ENCODE measurements at places on chromosomes 2 and 18. TPM values are rescaled to one million over a fixed set of nuclear protein-coding genes. Genes with fewer than 3 reads are reported as not detected.

The AQP12A gene
- not detected for total RNA-seq

The PROKR1 gene
- not detected for total RNA-seq

The ZNF385B gene
- not detected for total RNA-seq

The ACVR1C gene
- 5.2 TPM for total RNA-seq

The COA5 gene
- 24.6 TPM for total RNA-seq

The TFCP2L1 gene
- 0.54 TPM for total RNA-seq

The SGO2 gene
- 1.7 TPM for total RNA-seq

The LRRTM4 gene
- total RNA-seq, result not detected

The GALNT3 gene
- 2.8 TPM for total RNA-seq

The FLACC1 gene
- 8.0 TPM for total RNA-seq

The KCNF1 gene
- not detected for total RNA-seq

DNA sequence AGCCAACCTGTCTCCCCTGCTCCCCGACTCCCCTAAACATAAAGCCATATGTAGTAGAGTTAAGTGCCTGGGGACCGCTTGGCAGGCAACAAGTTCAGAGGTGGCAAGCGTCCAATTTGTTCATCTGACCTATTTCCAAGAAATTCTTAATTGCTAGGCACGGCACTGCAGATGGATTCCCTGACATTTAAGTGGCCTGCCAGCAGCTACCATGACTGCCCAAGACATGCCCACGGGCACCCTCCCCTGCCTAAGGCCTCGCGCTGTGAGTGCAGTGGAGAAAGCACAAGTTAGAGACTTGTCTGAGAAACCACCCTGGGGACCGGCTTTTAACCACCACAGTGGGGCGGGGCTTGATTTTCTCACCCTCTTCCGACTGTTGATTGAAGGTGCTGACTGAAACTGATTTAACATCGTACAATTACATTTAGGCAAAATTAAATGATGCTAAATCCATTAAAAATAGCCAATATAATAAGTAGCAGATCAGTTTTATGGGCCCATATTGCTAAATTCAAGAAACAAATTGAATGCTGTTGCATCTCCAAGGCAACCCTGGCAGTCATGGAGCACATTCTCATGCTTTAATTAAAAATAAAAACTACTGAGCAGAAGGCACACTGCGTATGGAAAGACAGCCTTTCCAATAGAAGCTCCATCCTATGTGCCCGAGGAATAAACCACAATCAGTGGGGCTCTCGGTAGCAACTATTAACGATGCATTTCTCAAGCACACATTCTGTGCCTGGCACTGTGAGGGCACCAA, 163.6 kb upstream of the ACAA2 start:
- no peak for DNase-seq

DNA sequence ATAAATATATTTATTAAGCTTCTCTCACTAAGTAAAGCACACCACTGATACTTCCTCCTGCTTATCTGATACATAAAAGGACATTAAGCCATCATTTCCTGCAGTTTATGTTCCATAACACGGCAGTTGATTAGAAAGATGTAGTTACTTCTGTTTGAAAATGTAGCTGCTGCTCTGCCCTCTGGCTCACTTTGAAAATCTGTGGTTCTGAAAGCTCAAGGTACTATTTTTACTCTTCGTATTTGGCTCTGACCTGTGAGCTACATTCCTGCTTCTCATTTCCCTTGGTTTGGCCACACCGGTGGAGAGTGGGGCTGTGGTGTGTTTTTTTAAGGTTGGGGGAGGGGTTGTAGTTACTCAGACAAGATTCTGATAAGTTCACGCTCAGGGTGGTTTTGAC, 12.8 kb upstream of the TTN start:
- no peak for DNase-seq

DNA sequence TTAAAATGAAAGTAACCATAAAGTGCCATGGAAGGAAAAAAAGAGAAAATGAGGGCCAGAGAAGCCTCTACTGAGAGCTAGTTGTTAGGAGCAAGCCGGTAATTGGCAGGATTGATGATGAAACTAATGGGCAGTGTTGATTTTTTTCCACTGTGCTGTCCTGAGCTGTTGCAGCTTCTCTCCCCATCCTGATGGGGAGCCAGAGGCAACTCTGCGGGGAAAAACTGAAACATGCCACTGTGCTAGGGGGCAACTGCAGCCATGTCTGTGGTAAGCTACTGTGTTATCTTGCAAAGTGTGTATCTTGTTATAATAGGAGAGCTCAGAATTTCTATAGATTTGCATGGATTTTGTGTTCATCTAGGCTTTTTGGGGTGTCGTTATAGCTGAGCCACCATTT, 487.9 kb downstream of the STK39 start:
- DNase-seq, result no peak

GRCh38 chr2:26752656-26753055, 11.4 kb upstream of the SLC35F6 start:
- no peak for DNase-seq

DNA sequence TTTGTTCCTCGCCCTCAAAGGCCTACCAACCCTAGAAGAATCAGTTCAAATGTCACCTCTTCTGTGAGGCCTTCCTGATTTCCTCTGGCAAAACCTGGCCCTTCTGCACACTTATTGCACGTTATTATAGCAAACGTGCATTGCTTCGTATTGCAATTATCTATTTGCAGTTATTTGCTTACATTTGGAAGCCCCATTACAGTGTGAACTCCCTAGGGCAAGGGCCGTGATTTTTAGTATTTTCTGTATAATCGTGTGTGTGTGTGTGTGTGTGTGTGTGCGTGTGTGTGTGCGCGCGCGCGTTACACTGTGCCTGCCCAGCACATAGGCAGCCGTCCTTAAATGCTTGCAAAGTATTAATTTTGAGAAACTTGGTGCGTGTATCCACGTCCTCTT, 460 bp upstream of the SEMA4F start:
- DNase-seq, result no peak

DNA sequence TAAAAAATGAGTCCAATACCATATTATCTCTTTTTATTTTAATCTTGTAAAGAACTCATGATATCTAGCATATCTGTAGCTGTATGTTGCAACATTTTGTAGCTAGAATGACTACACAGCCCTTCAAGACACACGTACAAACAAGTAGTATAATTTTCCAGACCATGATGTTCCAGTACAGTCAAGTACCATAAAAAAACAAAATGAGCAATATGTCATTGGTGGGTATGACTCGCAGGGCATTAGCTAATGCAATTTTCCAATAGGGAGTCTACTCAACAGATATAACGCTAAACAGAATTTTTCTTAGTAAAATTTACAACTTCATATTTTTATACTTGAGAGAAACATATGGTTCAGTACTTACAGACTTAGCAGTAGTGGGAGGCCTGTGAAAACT, 53.6 kb upstream of the UGP2 start:
- no peak for DNase-seq

GRCh38 chr2:9652898-9653479, 22.2 kb upstream of the YWHAQ start:
- no peak for DNase-seq

GRCh38 chr2:232328032-232328422, 50.5 kb upstream of the ALPP start:
- DNase-seq, result no peak

- no peak for DNase-seq
These were observed 19.4 kb downstream of the TEX44 start for GRCh38 chr2:231612109-231612455.

DNA sequence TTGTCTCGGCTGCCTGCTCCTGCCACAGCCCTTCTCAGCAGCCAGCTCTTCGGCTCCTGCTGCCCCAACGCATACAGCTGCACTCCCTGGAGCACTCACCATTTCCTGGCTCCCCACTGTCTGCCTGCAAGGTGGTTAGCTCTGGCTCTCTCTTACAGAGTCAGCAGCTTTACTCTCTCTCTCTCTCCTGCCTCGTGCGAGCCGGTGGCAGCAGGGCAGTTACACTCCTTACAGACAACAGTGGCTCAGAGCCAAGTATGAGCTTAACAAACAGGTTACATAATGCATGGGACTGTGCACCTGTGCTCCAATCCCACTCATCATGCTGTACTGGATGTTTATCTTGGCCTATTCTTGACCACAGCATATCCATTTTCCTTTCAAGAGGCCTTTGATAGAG, 47.4 kb upstream of the DNAJC10 start:
- DNase-seq, result no peak

DNA sequence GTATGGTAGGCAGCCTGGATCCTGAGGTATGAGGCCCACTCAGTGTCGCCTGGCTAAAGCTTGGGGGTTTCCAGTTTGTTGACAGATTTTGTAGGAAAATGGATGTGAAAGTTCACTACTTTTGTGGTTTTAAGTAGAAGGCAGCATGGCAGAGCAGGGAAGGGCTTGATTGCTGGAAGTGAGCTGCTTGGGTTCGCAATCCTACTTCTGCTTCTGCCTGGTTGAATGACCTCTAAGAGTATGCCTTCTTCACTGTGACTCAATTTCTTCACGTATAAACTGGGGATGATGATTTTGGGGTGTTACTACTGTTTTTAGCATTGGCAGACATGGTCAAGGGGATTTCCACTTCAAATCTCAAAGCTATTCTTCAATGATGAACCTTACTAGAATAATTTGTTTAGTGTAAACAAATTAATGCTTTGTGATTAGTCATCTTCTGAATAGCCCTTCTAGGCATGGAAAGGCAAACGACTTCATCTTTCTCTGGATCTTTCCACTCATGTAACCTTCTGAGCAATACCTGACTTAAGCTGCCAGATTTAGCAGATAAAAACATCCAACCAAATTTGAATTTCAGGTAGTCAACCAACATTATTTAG, 13.2 kb downstream of the BMP10 start:
- DNase-seq, result no peak

DNA sequence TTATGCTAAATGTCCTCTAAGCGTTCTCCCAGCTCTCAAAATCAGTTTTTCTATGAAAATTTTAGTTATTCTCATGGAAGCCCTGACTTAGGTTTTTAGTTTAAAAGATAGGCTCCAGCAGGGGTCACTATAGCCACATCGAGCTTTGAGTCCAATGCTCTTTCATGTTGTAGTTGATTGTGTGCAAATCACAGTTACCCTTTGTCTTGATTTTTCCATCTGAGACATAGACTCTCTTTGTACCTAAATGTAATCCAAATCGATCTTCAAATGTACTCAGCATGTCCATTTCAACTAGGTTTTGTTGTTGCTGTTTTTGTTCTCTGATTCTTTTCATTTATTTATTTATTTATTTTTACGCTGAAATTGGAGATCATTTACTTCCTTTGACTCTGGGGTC, 26.4 kb upstream of the MSTN start:
- DNase-seq, result no peak

- DNase-seq, result no peak
These were observed 96.1 kb downstream of the RBMS1 start for GRCh38 chr2:160397530-160397865.

DNA sequence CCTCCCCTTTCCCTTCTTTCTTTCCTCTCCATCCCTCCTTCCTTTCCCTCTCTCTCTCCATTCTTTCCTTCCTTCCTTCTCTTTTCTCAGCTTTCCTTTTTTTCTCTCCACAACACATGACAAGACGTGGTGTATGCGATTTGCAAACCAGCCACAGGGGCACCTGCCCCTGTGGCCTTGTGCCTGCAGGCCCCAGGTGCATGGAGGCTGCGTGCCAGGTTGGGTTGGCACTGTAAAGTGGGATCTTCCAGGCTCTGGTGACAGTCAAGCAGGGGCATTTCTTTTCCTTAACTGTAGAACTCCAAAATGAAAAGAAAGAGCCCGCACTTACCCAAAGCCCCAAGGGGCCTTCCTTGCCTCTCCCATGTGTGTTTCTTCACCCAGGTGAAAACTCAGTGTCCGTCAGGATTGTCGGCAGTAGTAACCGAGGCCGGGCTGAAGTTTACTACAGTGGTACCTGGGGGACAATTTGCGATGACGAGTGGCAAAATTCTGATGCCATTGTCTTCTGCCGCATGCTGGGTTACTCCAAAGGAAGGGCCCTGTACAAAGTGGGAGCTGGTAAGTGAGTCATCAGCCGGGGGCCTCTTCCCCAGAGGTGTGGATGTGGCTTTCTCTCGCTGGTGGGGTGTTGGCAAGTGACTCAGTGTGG, 50.9 kb downstream of the MARCO start:
- no peak for DNase-seq

DNA sequence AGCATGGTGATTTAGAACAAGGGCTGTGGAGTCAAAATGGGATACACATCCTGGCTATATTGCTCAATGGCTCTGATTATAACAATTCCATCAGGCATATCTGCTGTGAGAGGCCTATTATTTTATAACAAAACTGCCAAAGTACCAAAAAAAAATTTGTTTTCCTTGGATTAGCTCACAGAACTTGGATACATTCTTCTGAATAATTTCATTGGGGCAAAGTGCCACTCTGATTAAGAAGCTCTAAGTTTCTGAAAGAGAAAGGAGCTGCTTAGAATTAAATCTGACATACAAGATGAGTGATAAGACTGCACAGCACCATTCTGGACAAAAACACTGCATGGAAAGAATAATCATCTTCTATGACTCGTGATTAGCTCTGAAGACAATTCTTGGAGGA, 85.7 kb downstream of the SMC6 start:
- DNase-seq, result no peak

- DNase-seq, result no peak
These were observed 86.9 kb upstream of the MGAT5 start for GRCh38 chr2:134167015-134167414.

- DNase-seq, result no peak
These were observed 2.8 kb upstream of the STEAP3 start for GRCh38 chr2:119220720-119221301.

- no peak for DNase-seq
These were observed 32.3 kb downstream of the ADI1 start for GRCh38 chr2:3487028-3487425.

- no peak for DNase-seq
These were observed 260.6 kb upstream of the LINC00305 start for GRCh38 chr18:64409511-64409910.

DNA sequence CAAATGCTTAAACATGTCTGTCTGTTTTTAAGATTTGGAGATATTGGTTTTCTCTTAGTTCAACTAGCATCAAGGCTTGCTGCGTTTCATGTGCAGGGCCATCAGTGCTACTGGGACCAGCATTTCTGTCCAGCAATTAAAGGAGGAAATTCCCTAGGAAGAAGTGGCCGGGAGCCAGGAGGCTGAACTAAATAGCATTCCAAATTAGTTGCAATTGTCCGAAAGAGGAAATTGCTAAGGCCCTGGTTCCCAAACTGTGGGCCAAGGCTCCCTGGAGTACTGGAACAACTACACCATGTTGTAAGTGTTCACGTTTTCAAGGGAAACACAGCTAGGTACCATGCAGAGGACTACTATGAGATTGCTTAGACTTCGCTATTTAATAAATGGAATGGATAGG, 257.9 kb downstream of the PTPRM start:
- no peak for DNase-seq

GRCh38 chr2:147560810-147561535, 283.9 kb upstream of the ACVR2A start:
- no peak for DNase-seq

GRCh38 chr2:195352581-195352980, 304.4 kb upstream of the SLC39A10 start:
- no peak for DNase-seq

- no peak for DNase-seq
These were observed 45.6 kb downstream of the ARL4C start for GRCh38 chr2:234451242-234451641.

GRCh38 chr2:157631861-157632260, 3.2 kb upstream of the ACVR1C start:
- DNase-seq, result no peak
